Upper lobe of right lung (tissue), 1 donor: ENCODE measurements at places on chromosomes 1 and 21.

DNA sequence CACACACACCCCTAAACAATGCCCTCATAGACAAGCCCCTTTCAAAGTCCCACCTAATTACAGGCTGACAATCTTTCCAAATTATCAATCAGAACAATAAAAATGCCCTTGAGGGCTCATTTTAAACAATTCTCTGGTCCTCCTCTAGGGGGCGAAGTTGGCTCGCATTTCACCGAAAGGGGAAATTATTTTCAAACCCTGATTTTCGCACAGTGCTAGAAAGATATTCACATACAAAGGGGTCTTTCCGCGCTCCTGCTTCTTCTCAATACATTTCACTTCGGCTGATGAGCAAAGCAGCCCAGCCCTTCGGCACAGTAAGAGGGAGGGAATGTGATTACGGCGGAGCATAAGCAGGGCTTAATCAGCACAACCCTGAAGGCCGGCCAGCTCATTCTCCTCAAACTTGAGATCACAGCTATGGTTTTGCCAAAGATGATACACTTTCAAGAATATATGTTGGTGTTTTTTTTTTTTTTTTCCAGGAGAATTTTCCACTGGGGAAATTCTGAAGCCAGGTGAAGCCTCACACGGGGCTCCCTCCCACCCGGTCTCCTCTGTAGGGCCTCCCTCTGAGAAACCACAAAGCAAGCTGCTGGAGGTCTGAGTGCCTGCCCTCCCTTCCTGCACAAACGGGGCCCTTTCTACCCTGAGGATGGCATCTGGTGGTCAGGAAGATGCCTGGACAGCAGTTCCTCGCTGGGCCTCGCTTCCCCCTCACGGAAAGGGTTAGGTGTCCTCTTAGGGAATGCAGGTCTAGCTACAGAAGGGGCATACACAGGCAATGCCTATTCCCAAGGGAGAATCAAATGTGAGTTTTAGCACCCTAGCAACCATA lies 66.9 kb downstream of the GNG12 start:
- H3K27me3 ChIP-seq, result no peaks in the 10 kb centered on the region
- H3K4me1 ChIP-seq, result peaks cover 4% of the 10 kb centered on the region
- peak overlapping the region; percentile 21 for H3K27ac ChIP-seq
- no peak for DNase-seq
- H3K4me3 ChIP-seq, result peak overlapping the region; percentile 23
- no peaks in the 10 kb centered on the region for H3K36me3 ChIP-seq

DNA sequence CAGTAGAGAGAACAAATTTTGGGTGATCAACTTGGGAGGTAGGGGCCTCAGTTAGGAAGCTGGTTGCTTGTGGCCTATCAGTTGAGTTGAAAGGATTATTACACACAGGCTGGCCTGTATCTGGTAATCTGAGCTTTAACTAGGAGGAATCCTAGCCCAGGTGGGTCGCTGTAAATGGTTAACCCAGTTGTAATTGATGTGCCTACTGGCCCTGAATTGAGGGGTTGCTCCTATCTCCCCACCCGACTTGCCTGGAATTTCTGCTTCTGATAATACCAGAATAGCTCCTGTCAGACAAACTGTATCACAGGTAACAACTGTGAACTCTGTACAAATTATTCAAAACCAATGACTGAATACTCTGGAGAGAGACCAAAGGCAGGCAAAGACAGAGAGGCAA lies 210.4 kb upstream of the RUNX1 start:
- H3K27me3 ChIP-seq, result no peaks in the 10 kb centered on the region
- H3K36me3 ChIP-seq, result no peaks in the 10 kb centered on the region
- peaks cover 6% of the 10 kb centered on the region for H3K4me1 ChIP-seq
- no peak for DNase-seq

GRCh38 chr1:157862114-157863070 lies 20.8 kb upstream of the CD5L start:
- no peak for DNase-seq
- no peaks in the 10 kb centered on the region for H3K36me3 ChIP-seq
- H3K27me3 ChIP-seq, result no peaks in the 10 kb centered on the region
- H3K4me1 ChIP-seq, result no peaks in the 10 kb centered on the region

- no peak overlapping the region for H3K27ac ChIP-seq
- peaks cover 5% of the 10 kb centered on the region for H3K4me1 ChIP-seq
- no peak for DNase-seq
Measured at GRCh38 chr1:201761871-201762270, 67.1 kb upstream of the IPO9 start.

DNA sequence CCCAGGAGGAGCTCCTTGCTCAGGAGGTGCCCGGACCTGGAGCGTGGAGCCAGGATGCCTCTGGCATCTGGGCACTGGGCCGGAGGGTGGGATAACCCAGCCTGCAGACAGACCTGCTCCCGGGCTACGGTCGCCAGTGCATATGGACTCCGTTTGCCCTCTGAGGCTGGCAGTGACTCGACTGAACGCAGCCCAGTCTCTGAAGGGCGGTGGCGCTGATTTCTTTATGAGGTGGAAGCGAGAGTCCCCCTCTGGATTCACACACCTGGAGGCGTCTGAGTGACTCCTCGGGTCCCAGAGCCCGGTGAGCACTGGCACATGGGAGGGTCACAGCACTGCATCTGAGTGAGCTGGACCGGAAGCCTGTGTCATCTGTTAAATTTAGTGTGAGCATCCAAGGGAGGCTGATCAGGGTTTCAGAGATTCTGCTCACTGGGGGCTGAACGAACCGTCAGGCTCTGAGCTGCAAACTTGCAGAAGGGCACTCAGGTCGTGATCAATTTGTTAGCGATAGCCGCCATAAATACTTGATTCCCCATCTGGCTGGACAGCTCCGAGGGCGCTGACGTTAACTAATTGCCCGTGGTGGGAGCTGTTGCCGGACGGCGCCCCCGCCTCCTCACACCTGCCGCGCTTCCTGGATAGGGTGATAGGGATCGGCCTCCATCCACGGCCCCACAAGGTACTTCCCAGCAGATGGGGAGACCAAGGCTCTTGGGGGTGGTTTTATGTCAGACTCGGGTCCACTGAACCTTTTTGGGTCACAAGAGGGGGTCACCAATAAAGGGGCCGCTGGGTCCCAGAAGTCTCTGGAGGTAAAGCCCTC lies 60.7 kb upstream of the TTC34 start:
- H3K27me3 ChIP-seq, result peaks cover 29% of the 10 kb centered on the region
- no peaks in the 10 kb centered on the region for H3K36me3 ChIP-seq
- no peak overlapping the region for H3K27ac ChIP-seq

DNA sequence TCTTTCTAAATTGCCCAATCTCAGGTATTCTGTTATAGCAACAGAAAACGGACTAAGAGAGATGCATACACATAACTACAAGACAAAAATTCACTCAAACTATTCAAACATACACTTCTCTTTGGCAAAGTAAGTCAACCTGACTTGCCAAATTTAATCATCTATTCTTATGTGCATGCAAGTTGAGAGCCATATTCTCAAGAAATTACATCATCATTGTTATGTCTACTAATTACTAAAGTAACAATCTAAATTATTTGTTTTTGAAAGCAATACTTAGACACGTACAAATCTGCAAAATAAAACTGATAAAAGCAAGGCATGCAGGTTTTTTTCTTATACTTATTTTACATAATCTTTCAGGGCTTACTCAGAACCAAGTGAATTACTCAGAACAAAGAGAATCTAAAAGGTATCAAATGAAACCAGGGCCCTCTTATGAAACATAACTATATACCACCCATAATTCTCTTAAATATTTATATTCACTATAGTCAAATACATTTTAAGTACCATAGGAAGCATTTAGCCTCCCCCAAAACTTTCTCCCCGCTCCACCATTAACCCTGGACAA lies 62.3 kb downstream of the HLCS start:
- DNase-seq, result no peak
- no peaks in the 10 kb centered on the region for H3K36me3 ChIP-seq
- no peak overlapping the region for H3K27ac ChIP-seq
- no peaks in the 10 kb centered on the region for H3K27me3 ChIP-seq
